ENCODE measurements at places on chromosomes 4 and X.

GRCh38 chr4:71346710-71347109 lies 7.9 kb downstream of the SLC4A4 start:
- no peak for DNase-seq

- DNase-seq, result no peak
Observed at GRCh38 chrX:12548746-12549145, 242.5 kb upstream of the PRPS2 start.

DNA sequence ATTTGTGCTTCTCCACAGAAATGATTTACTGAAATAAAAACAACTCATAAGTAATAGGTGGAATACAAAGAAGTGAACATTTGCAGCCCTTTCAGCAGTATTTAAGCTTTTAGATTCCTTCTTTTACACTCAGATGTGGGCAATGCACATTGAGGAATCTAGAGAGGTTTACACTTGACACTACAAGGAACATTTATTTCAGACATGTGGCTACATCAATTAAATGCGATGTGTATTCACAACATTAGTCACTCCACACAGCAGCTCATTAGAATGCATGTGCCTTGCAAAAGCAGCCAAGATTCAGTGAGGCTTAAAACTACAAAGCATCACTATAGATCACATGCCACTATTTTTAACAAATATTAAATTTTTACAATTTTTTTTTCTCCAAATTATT lies 480.7 kb downstream of the INPP4B start:
- DNase-seq, result no peak

DNA sequence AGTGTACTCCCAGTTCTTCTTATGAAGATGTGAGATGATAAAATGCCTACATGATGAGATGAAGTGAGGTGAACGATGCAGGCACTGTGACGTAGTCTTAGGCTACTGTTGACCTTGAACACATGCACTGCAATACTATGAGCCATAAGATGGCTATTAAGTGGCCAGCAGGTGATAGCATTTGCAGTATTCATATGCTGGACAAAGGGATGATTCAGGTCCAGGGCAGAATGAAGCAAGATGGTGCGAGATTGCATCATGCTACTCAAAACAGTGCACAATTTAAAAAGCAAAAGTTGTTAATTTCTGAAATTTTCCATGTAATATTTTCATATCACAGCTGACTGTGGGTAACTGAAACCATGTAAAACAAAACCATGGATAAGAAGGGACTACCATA lies 781.4 kb downstream of the PCDH18 start:
- no peak for DNase-seq

DNA sequence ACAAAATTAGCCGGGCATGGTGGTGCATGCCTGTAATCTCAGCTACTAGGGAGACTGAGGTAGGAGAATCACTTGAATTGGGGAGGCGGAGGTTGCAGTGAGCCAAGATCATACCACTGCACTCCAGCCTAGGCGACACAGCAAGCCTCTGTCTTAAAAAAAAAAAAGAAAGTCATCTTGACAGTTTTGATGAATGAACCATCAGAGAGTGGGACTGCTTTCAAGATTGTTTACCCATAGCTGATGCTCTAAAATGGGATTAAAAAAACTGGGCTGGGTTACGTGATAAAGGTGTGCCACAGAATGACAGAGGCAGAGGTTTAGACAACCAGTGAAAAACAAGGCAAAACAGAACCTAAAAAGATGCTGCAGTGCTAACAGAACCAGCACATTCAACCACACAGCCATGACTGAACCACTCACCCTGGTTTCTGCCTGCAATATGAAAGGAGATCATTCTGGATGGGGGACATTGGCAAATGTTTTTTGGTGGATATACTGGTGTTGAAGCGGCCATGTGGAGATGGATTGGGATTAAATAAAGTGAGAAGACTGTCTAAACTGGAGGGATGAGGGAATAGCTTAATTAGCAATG lies 22.2 kb downstream of the GPAT3 start:
- no peak for DNase-seq

GRCh38 chrX:56026815-56027214 lies 205.3 kb upstream of the KLF8 start:
- DNase-seq, result no peak

GRCh38 chrX:39788521-39788920 lies 309.2 kb downstream of the BCOR start:
- DNase-seq, result no peak

- DNase-seq, result no peak
Observed at GRCh38 chrX:572538-573124, 58.0 kb upstream of the SHOX start.

GRCh38 chr4:55446578-55446922 lies 50.8 kb downstream of the TMEM165 start:
- no peak for DNase-seq

DNA sequence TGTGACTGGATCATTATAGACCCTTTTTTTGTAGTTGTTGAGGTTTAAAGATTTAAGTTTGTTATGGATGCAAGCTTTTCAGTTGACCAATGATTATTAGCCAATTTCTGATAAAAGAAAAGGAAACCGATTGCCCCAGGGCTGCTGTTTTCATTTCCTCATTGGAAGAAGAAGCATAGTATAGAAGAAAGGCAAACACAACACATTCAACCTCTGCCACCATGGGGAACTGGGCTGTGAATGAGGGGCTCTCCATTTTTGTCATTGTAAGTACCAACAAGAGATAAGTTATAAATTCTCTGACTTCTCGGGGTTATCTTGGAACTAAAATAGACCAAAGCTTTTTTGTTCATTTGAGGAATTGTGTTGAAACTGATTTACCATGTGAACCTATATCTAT lies at the start of gene CYBB:
TSS of gene CYBB (plus strand) at position 203 of the 400 bp plus-strand sequence. CDS start at position 222, 19 bp downstream.
- no peak for DNase-seq

GRCh38 chr4:98688411-98689290 lies 30.2 kb upstream of the TSPAN5 start:
- no peak for DNase-seq

DNA sequence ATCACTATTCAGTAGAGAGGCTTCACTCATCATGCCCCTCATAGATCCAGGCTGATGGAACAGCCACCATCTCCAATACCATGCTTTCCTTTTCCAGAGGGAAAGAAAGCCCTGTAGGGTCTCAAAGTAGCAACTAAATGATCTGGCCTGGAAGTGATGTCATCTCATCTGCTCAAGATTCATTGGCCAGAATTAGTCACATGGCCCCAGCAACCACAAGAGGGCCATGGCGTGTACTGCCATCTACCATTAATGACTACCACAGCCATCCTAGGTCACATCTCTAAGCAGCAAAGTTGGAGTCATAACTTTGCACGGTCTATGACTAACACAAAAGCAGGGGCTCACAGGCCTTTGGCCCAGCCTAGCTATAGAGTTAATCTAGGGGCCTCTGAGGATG lies 194.8 kb downstream of the KIT start:
- DNase-seq, result no peak

DNA sequence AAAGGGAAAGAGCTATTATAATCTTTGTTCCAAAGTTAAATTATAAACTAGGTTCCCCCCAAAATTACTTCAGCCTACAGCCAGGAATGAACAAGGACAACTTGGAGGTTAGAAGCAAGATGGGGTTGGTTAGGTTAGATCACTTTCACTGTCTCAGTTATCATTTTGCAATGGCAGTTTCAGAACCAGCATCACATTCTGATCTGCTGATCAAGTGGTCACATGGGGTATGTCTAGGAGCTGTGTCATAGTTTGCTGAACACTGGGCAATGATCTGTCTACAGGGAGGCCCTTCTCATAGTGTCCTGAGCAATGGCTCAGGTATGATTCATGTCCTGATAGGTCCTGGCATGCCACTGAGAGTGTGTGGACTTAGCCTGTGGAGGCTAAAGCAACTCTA lies 41.6 kb upstream of the XIAP start:
- no peak for DNase-seq

- no peak for DNase-seq
Observed at GRCh38 chr4:86971355-86971683, 36.5 kb downstream of the AFF1 start.

- DNase-seq, result no peak
Observed at GRCh38 chrX:39907964-39908661, 189.6 kb downstream of the BCOR start.

DNA sequence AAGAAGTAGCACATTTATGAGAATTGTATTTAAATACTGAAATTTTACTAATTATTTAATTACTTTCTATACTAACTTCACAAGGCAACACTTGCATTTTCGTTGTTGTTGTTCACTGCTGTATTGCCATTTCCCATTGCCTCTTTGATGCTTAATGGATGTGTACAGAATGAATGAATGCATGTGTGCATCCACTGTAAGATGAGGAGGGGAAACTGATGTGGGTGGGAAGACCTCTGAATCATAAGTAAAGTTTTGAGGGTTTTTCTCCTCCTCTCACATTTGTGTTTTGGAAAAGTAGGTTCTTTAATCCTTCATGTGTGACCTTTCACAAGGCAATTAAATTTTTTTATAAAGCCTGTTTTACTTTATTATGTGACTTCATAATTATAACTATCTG lies 46.8 kb downstream of the PDLIM5 start:
- DNase-seq, result no peak

DNA sequence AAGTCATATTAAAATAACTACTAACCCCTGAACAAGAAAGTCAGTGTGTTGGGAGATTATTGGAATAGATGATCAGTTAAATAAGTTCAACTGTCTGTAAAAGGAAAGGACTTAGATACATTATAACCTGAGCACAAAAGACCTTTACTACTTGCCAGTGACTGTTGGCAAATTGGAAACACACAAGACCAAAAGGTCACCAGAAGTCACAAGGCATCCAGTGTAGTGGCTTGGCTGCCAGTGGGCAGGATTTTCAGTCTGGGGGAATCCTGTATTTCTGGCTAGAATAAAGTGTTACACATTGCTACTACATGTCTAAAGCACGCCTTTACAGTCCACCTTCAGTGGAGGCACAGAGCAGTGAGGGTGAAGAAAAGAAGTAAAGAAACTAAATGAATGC lies 108.3 kb upstream of the AR start:
- DNase-seq, result no peak

GRCh38 chrX:13932416-13932815 lies 97.3 kb downstream of the GEMIN8 start:
- no peak for DNase-seq
